ENCODE measurements at places on chromosomes 16 and 17. TPM values are rescaled to one million over a fixed set of nuclear protein-coding genes. Genes with fewer than 3 reads are reported as not detected.

DNA sequence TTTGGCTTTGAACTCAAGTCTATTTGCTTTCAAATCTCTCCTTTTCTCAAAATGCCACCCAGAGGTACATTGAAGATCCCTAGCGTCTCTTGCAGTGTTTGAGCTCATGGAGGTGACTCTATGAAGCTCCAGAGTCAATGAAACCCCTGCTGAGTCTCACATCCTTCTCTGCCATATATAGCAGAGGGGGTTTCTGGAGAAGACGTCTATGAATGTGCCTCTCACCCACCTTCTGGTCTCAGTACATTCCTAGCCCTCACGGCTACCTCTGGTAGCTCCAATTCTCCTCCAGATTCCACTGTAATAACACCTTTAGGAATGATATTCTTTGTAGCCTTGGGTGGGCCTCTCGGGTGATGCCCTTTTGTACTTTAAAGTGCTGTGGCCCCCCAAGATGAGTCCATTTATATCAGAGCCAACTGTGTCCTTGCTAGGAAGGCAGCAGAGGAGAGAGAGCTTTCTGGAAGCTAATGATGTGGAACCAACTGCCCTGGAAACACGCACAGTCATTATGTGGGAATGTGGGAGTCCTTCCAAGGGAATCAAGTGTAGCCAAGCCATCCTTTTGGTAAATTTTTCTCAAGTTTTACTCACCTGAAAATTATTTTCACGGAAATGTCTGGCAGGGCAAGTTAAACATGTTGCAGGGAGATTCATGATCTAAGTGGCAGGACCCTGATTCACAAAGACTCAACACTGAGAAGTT, 123.4 kb downstream of the ASIC2 start:
- no peak for DNase-seq

Gene CRHR1
- polyA plus RNA-seq, result 0.27 TPM

DNA sequence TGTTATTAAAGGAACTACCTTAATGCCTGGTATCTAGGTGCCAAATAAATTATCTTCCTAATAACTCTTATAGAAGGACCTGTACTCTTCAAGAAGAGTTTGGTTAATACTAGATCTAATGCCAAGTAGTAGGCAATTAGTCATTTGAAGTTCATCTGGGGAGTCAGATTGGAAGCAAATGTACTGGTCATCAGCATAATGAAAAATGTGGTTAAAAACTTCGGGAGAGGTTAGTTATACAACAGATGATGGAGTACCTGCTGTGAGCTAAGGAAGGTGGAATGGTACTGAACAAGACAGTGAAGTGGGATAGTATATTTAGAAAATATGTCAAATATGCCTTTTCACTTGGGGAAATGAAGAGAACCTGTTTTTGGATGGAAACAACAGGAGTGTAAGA, 49.2 kb downstream of the TNRC6A start:
- DNase-seq, result no peak

- no peak for DNase-seq
Observed at GRCh38 chr17:66089764-66090163, 102.2 kb downstream of the CEP112 start.

GRCh38 chr17:76681222-76682137, 29.3 kb downstream of the MXRA7 start:
- DNase-seq, result peak; percentile 70
